ELF-1 (cell line): ENCODE measurements at places on chromosomes 16 and 17.
A peak's percentile ranks its signal among the peaks of the same experiment; 100 is the strongest.

GRCh38 chr16:70715055-70715858 lies 29.4 kb upstream of the MTSS2 start:
- peak; percentile 79 for DNase-seq

GRCh38 chr17:41914358-41914766 lies 4.4 kb downstream of the ACLY start:
- DNase-seq: no peak

- DNase-seq: no peak
These were observed 65.7 kb downstream of the PARN start for GRCh38 chr16:14564323-14564722.

- no peak for DNase-seq
These were observed 6.0 kb downstream of the DOC2A start for GRCh38 chr16:30004811-30005242.

- no peak for DNase-seq
These were observed 12.6 kb upstream of the ARHGAP17 start for GRCh38 chr16:25027781-25028180.

DNA sequence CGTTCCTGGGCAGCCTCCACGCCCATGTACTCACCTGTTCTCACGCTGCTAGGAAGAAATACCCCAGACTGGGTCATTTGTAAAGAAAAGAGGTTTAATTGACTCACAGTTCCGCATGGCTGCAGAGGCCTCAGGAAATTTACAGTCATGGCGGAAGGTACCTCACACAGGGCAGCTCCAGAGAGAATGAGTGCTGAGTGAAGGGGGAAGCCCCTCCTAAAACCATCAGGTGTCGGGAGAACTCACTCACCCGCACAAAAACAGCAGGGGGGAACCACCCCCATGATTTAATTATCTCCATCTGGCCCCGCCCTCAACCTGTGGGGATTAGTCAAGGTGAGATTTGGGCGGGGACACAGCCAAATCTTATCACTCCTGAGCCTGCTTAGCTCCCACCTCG lies 18.2 kb downstream of the RAB40C start:
- DNase-seq: no peak

- DNase-seq: no peak
These were observed 110.6 kb downstream of the PHKB start for GRCh38 chr16:47571711-47572110.
